ENCODE measurements at places on chromosomes 1 and 21. TPM values are rescaled to one million over a fixed set of nuclear protein-coding genes. Genes with fewer than 3 reads are reported as not detected.

DNA sequence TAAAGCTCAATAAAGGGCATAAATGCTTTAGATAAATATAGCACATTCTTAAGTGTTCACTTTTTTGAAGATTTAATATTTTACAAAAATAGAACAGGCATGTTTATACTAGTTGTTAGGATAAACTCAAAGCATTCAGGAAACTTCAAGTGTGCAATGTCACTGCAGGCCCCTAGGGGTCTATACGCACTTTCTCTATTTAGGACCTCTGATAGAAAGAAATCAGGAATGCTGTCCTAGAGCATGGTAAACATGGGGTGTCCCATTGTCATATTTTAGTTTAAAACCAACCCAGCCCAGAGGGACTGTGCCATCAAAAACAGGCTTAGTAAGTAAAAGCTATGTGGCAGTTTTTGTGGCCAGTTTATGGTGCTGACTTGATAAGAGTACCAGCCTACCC lies 102.2 kb downstream of the BARHL2 start:
- DNase-seq = no peak

DNA sequence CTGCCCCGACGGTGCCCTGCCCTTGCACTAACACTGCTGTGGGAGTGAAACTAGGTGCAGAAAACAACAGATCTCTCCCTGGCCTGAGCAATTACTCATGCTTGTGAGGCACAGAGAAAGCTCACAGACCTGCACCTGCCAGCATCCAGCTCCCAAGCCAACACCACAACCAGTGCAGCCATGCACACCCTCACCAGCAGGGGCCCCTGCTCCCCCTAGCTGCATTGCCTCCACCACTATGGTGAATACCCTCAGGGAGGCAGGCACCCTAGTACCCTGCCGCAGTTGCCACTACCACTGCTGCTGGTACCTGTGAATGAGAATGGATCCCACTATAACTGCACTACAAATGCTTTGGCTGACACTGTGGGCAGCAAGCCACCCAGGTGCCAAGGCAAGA lies 7.1 kb upstream of the DIRAS3 start:
- no peak for DNase-seq

DNA sequence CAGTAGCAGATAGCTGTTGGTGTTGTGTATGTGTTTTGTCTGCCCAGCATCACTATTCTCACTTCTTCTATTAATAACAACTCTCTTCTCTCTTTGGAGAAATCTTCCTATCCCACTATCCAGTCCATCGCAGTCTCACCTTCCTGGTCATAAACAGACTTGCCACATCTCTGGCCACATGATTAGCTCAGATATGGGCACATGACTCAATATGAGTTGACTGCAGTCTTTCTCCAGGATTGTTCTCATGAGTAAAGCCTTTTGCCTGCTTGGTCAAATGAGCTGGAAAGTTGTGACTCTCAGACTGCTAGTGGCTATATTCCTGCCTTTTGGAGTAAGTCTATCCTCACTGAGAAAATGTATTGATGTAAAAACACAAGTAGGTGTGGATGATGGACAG lies 32.9 kb upstream of the TADA1 start:
- peak; percentile 57 for DNase-seq

GUCA2A gene
- total RNA-seq = not detected

CFHR5 gene
- not detected for total RNA-seq

- DNase-seq = no peak
These were observed 52.1 kb upstream of the F3 start for GRCh38 chr1:94593611-94594010.

DNA sequence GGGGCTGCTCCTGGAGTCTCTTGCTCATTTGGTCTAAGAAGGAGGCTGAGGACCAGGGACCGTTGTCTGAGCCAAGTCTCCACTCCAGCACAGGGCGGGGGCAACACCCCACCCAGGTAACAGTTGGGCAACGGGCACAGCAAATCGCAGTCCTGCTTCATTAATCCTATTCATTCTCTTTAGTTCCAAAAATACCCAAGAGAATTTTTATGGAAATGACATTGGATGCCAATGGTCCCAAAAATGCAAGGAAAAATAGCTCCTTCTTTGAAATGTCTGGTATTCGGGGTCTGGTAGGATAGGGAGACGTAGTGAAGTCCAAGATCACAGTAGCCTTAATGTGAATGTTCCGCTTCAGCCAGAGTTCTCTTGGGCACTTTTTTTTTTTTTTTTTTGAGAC lies 74.0 kb downstream of the ATP5PO start:
- DNase-seq = no peak

C4BPA gene
- total RNA-seq = not detected

DNA sequence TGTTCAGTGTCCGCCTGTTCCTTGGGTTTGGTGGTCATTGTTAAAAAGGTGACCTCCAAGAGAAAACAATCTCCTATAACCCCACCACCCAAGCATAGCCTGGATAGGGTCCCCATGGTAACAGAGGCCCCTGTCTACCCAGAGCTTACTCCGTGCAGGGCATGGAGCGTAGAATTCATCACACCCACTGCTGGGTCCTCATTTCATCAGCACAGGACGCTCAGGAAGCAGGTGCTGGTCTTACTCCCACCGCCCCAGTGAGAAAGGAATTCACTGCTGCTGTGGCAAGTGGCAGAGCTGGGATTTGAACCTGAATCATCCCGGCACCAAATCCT lies 37.0 kb downstream of the ARHGEF10L start:
- no peak for DNase-seq

CLIC6 gene
- 0.02 TPM for total RNA-seq

DNA sequence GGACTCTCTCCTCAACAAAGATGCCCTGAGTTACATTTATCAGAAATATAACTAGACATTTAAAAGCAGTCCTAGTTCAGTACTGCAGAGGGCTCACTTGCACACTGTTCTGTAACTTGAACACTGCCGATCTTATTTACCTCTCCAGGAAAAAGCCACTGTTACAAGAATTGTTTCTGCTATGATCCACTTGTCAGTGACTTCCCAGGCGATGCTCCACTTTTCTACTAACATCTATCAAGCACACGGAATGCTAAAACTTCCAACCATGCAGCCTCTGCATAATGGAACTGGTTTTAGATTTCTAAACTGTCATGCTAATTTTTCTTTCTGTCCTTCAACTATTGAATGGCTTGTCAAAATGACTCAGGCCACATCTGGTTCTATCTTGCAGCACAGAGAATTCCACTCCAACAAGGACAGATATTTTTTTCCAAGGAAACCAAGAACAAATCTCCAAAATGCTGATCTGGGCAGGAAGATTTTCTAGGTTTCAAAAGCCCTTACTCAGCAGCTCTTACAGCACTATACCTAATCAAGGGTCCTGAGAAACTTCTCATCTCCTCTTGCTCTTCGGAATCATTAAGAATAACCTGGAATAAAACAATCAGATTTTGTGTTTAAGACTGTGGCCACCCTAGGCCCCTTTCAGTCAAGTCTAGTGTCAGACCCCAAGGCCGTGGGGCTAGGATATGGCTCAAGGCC lies 9.9 kb downstream of the SEC16B start:
- DNase-seq = peak; percentile 45

GRCh38 chr1:167661527-167662426 lies 31.7 kb downstream of the RCSD1 start:
- DNase-seq = peak; percentile 95

DNA sequence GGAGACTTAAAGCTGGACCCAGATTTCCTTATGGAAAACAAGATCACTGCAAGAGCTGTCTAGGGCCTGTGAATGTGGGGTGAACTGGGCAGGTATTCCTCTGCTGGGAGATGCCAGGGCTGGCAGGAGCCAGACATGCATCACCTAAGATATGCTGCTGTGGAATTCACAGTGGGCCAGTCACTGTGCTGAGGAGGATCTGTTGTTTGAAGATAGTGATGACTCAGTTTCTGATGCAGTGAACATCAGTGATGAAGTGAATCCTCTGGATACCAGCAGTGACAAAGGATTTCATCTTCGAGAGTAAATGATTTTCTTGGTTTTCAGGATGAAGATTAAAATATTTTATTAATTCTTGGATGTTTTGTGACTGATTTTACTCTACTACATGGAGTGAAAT lies 29.9 kb upstream of the CAMSAP2 start:
- peak; percentile 16 for DNase-seq

GRCh38 chr1:225845571-225846259 lies 35.8 kb downstream of the EPHX1 start:
- DNase-seq = peak; percentile 76

DNA sequence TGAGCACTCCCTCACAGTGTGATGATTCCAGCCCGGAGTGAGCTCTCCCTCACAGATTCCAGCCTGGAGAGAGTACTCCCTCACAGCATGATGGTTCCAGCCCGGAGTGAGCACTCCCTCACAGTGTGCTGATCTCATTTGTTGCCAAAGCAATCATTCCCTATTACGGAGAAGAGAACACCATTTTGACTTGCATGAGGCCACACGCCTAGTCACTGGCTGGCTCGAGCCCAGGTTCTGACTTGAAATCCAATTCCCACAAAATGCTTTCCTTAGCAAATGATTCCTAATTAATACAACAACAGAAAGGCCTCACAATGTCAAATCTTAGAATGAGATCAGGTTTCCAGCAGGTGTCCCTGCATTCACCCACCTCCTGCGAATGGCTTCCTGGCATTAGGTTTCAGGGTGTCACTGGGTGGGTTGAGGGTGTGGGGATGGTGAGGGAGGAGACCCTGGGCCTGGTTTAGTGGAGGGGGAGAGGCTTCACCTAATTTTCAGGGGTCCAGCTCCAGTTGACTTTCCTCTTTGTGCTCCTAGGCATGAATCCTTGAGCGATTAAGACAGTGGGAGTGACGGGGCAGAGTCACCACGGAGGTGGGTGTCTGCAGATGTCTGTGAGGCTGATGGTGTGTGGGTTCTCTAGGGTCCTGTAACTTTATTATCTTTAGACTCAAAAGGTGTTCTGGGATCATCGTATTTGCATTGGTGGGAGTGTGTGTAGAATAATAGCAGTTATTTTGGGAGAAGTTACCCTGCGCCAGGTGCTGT lies 158.5 kb downstream of the KCNJ6 start:
- DNase-seq = no peak

- peak; percentile 6 for DNase-seq
These were observed 163.0 kb upstream of the DAB1 start for GRCh38 chr1:57586842-57587241.

- DNase-seq = no peak
These were observed 102.6 kb upstream of the ZNF644 start for GRCh38 chr1:91124290-91124985.

DNA sequence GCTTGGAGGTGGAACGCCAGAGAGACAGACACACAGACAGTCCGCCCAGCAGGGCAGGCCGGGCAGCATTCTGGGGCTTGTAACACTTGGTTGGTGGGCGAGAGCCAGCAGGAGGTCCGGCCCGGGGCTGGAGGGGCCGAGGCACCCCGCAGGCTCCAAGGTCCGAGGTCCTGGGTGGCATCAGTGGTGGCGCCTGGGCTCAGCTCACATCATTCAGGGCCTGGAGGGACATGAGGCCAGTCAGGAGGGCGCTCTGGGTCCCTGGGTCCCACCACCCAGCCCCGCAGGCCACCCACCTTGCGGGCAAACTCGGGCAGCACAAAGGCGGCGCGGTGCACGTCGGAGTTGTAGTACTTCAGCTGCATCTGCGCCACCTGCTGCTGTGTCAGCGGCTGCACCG lies 5.2 kb downstream of the SRM start:
- no peak for DNase-seq

S100A14 gene
- total RNA-seq = not detected

DNA sequence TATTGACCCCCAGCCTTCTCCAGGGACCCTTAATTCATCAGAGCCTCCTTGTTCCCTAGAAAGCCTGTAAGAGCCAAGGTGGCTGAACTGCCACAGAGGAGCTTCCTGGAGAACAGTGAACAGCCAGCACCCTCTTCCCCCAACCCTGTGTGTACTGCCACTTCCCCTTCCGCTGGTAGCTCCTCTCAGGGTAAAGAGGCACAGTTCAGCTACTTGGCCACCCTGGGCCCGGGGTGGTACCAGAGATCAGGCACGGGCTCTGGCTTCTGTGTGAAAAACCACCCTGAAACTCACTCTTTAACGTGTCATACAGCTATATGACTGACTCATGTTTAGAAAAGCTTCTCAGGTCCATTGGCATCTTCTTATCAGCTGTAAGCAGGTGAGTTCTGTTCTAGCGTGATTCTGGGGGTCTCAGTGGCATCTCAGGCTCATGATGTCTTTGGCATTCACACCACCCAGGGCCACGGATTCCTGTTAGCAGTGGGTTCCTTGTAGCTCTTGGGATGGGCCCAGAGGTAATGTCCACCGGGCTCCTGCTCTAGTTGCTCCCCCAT lies 22.4 kb downstream of the ARMH1 start:
- no peak for DNase-seq

PROK1 gene
- 1.6 TPM for total RNA-seq

SLAMF7 gene
- total RNA-seq = 3.9 TPM

GRCh38 chr1:12344596-12345349 lies 114.9 kb downstream of the VPS13D start:
- no peak for DNase-seq

- no peak for DNase-seq
These were observed 3.9 kb downstream of the NIT1 start for GRCh38 chr1:161121834-161122233.

- DNase-seq = no peak
These were observed 8.9 kb upstream of the RALGPS2 start for GRCh38 chr1:178716111-178716510.

DNA sequence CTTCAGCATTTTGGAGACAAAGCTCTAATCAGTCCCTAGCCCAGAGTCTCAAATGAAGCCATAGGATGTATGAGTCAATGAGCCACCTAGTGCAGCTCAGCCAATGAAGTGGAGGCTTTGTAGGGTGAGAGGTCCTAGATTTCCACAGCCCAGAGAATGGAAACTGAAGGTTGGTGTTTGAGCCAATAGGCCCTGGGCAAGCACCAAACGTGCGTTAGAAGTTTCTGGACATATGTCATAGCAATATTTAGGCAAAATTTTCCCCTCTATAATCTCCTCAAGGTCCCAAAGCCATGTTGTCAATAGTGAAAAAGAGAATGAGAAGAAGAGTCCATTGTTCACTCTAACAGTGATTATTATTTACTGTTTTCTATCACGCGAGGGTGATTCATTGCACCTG lies 361.3 kb downstream of the PLPP3 start:
- DNase-seq = no peak
